ENCODE measurements at places on chromosomes 4 and X.

GRCh38 chrX:72317139-72317538 lies 11.4 kb upstream of the CITED1 start:
- DNase-seq = no peak

- no peak for DNase-seq
Observed at GRCh38 chrX:147899379-147900114, 12.2 kb upstream of the FMR1 start.

DNA sequence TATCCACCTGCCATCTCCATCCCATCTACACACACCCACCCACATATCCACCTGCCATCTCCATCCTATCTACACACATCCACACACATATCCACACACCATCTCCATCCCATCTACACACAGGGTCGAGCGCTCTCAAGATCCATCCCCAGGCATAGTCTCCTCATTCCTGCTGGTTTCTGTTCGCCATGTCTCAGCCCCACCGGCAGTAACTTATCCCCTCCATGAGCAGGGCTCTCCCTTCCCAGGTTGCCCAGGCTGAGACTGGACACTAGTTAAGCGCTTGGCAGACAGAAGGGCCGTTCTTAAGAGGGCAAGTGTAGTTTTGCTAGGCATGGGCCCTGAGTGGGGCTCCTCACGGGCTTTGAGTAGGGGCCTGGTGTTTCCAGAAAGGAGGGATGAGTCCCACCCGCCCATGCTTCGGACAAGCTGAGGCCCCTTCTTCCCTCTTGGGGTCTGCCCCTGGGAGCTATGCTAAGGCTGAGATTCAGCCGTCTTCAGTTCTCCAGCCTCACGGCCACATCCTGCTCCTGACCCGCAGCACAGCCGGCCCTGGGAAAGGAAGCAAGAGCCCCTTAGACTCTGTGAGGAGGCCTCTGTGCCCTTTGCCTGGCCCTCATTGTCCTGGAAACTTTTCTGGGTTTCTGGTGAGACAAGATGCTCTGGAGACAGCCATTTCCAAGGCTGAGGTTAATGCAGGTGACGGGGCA lies 20.4 kb downstream of the TMEM271 start:
- no peak for DNase-seq

DNA sequence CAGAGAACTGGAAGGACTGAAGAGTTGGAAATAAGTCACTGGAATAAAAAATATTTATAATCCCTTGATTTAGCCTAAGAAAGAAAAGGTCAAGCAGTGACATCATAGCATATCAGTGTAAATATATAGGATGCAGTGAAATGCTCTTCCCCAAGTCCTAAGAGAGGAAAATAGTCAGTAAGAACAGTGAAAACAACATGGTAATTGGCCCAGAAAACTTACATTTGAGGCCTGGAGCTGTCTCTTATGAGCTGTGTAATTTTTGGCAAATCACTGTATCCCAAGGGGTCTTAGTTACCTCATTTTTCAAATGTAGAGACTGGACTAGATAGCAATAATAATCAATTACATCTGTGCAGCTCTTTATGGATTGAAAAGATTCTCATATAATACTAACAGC lies 255.7 kb upstream of the AR start:
- DNase-seq = no peak

DNA sequence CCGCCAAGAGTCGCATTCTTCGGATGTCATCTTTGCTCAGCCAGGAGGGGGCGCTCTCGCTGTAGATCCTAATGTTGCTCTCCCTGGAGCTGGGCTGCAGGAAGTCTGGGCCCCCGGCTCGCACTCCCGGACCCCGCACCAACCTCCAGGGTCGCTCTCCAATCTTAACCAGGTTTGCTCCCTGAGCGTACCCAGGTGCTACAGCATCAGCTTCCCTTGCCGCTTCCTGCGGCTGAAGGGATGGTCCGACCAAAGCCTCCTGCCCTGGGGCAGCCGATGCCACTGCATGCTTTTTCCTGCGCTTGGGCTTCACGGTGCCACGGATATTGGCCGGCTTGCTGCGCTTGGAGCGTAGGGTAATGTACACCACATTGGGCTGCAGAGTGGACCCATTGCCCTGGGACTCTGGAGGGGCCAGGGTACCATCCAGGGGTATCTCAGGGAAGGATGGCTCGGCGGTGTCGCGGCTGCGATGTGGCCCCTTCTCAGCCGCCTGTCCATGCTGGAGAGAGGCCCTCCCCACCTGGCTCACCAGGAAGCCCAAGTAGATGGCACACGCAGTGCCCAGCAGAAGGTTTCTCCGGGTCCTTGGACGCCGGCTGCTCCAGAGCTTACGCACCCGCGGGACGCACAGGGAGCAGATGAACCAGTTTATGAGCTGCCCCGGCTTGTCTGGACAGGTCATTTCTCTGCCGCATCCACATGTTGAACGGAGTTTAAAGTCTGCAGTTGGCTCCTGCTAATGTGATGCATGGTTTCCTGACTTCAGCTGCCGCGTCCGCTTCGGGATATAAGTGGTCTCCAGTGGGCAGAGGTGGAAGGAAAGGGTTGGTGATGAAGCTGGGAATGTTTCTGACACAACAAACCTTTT lies 1.9 kb downstream of the GASK1B start:
- no peak for DNase-seq

GRCh38 chrX:47232197-47232802 lies 509 bp upstream of the USP11 start:
- no peak for DNase-seq

DNA sequence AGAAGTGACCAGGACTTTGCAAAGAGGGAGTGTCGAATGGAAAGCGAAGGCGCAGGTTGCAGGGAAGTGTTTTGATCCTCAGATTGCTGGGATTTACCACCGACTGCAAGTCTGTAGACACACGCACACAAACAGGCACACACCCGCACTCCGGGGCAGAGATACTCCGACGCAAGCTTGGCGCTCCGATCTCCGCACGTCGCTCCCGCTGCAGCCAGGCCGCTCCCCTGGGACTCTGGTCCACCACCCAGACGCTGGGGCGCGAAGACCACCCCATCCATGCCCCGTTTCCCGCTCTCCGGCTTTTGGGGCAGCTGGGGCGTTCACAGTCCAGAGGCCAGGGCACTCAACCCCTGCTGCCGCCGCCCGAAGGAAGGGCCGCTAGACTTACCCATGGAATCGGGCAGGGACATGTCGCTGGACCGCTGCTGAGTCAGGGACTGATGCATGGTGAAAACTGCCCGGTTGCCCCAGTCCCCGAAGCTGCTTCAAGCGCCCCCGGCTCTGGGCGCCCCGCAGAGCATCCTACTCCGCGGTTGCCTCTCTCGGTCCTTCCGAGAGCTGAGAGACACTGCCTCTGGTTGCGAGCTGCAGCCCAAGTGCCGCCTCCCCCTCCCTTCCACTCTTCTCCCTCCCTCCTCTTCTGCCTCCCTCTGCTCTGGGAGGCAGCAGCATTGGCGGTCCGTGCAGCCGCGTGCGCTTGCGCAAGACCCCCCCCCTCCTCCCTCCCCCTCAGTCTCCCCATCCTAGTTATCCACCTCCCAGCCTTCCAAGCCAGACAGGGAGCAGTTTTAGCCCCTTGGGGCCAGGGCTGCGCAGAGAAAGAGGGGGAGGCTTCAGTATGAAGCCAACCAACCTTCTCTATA lies at the start of gene TMEM255A:
Gene TMEM255A (minus strand): TSS at position 601 of the 866 bp plus-strand sequence. CDS start 152 bp downstream, at position 449.
- DNase-seq = no peak

- DNase-seq = no peak
Observed at GRCh38 chr4:7423391-7423790, 11.3 kb downstream of the PSAPL1 start.

DNA sequence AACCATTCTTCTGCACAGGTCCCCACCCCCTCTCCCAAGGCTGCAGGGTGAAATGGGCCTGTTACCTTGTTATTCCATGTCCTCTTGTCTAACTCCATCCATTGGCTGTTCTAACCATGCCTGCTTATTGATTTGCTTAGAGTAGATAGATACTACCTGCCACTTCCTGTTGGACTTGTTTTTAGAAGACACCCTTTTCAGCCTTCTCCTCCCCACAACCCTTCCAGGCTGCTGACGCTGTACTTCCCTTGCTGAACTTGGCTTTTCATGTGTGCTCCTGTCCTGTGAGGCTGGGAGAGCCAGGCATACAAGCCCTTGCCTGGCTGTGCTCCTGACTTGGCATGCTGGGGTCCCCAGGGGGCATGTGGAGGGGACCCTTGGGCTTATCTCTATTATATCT lies 81.9 kb downstream of the AASDH start:
- DNase-seq = no peak

- no peak for DNase-seq
Observed at GRCh38 chrX:12441381-12442128, 303.3 kb downstream of the FRMPD4 start.
